ENCODE measurements at places on chromosomes 1 and 21.

DNA sequence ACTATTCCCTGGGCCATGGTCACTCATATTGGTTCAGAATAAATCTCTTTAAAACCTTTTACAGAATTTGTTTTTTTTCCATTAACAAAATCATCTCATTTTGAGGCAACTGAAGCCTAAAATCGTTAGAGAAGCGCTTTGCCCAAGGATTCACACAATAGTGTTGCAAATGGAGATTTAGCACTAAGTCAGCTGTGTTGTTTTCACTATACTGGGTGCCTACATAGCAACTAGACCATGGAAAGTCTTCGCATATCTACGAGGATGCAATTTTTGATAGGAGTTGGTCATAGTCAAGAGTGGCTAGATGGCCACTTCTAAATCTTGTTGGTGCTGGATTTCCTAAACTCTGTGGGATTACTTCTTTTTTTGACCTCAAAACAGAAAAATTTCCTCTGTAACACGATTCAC, 530 bp upstream of the TIPRL start:
- no peak for DNase-seq

DNA sequence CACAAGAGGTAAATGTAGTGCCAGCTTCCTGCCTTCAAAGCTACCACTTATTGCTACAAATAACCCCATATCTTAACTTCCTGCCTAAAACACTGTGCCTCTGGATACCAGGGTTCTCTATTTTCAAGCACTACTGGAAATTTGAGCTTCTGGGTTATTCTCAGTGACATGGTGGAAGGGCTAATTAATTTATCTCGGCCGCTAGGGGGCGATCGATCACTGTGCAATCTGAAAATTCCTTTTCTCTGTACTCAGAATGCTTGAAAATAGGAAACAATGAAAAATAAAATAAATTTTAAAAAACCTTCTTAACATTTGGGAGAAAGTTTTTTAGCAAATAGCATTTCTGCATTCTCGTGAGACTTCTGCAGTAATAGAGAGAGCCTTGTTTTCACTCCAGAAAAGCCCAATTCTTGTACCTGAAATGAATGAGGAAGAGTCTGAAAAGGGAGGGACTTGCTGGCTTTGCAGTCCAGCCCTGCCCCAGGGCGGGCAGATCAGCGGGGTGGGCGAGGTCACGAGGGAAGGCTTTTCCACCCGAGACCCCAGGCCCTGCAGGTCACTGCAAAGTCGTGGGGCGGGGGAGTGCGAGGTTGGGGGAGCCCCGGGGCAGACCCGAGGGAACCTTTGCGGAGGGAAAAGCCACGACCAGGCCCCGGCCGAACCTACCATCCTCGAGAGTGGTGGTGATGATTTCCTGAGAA, 276.7 kb downstream of the PCP4 start:
- DNase-seq, result peak; percentile 79

- DNase-seq, result no peak
These were observed 17.4 kb upstream of the NBPF1 start for GRCh38 chr1:16630661-16631247.

DNA sequence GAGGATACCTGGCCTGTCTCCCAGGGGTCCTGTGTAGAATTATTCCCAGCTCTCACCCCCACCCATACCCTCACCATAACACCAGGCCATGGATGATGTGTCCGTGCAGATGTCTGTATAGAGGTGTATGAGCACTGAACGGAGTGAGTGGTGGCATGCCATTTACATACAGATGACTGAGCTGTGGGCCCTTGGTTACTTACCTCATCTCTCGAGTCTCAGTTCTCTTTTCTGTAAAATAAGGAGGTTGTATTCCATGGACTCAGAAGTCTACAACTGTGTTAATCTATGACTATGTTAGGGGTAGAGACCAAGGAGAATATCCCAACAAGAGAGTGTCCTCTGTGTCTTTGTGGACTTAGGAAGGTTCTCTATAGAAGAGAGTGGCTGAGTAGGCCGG, 65.6 kb upstream of the CD1D start:
- DNase-seq, result no peak

- no peak for DNase-seq
These were observed 5.6 kb downstream of the TBX19 start for GRCh38 chr1:168285971-168286927.

DNA sequence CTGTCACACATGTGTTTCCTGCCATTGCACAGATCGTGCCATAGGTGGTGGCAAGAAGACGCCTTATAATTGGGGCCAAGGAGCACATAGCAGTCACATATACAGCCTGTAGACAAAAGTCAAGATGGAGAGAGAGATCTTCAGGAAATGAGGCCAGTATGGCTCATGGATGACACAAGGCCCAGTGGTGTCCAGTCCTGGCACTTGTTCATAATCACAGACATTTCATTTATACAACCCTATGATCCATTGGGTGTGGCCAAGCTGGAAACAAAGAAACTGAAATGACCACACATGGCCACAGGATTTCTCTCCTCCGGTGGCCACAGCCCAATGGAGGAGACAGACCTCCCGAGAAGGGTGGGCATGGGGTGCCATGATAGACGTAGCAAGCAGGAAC, 78.5 kb upstream of the KAZN start:
- DNase-seq, result no peak

DNA sequence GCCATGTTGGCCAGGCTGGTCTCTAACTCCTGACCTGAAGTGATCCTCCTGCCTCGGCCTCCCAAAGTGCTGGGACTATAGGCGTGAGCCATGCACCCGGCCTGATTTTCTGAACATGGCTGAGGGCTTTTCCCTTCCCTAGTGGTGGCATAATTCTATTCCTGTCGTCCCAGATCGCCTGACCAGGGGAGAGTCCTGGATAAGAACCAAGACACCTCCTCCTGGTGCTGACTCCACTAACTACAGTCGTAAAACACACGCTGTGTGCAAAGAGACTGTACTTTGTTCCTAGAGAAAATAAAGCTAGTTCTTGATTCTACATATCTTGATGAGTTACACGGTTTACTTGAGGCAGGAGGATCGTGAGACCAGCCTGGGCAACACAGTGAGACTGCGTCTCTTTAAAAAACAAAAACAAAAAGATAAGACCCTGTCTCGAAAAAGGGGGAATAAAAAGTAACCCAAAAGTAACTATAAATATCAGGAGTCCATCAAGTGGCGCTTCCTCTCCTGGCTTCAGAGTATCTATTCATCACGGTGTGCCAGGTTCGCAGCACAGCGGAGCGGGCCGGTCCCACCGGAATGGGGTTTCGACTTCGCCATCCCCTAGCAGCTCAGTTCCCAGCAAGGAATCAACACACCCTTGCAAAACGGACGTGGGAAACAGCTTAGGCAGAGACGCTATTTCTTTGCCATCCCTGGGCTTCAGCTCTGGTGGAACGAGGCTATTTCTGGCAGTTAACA, 973 bp downstream of the SDF4 start:
- no peak for DNase-seq

DNA sequence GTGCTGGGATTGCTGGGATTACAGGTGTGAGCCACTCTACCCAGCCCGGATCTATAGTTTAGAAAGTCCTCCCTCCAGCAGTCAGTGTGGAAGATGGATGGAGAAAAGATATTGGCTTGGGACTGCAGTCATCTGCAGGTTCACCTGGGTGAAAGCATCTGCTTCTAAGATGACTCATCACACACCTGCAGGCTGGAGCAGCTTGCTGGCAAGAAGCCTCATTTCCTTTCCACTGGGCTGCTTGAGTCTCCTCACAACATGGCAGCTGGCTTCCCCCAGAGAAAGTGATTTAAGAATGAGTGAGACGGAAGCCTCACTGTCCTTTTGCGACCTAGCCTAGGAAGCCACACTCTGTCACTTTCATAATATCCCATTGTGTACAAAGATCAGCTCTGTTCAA, 50.0 kb downstream of the FOXO6 start:
- no peak for DNase-seq

- DNase-seq, result no peak
These were observed 61.4 kb upstream of the LAX1 start for GRCh38 chr1:203703586-203703985.

- no peak for DNase-seq
These were observed 27.1 kb upstream of the C1orf105 start for GRCh38 chr1:172393354-172393753.

DNA sequence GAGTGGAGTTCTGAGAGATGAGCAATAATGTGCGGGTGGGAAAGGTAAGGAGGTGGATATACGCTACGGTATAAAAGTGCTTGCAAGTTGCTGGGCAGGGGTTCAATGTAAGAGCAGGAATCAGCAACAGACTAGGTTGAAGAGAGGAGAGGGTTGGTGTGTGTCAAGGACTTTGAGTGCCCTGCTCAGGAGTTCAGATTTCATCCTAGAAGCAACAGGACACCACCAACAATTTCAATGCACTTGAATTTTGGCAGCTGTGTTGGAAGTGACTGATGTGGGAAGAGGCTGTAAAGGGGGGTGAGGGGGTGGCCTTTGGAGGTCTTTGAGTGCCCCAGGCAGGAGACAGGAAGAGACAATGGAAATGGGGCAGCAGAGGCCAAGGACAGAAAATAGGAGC, 57.3 kb downstream of the RHOU start:
- peak; percentile 58 for DNase-seq

DNA sequence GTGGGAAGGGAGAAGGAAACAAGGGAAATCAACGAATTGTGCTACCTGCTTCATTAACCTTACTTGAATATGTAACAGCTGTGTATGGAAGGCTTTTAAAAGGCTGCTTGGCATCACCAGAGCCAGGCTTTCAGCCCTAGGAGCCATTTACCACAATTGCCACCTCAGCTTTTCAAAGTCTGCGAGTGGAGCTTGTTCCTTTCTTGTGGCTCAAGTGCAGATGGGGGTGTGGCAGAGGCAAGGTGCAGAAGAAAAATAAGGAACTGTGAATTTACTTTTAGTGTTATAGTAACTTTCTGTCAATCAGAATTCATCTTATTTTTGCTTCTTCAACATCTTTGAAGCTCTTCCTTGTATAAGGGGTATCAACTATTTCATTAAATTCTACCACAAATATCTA, 17.6 kb downstream of the CLCA2 start:
- DNase-seq, result no peak

- no peak for DNase-seq
These were observed 32.4 kb downstream of the ITPKB start for GRCh38 chr1:226706684-226707083.

DNA sequence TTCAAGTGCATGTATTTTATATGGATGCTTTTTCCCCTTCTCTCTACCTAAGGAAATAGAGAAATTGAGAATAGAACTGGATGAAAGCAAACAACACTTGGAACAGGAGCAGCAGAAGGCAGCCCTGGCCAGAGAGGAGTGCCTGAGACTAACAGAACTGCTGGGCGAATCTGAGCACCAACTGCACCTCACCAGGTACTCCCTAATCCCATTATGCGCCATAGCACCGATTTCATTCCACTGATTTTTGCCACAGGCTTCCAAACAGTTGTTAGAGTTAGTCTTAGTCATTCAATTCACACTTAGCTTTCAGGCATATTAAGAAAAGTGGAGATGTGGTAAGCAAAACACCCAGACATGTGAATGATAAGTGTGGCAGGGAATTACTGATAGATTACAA, 122.8 kb downstream of the SDCCAG8 start:
- DNase-seq, result no peak

DNA sequence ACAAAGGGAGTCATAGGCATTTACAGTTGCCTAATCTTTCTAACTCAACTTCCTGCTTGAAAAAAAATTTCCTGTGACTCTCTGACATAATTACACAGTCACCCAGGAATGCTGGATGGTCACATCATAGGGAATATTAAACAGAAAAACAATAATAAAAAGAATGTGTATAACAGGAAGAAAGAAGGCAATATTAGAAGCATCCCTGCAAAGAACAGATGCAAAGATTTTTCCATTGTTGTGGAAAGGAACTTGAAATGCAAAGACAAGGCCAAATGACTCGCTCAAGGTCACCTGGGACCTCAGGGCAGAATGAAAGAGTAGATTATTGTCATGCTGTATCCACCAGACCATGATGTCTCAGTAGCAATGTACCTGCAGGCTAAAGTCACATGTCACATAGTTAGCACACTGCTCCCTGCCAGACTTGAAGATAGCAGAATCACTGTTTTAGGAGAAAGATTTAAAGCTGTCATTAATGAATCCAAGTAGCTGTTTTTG, 184.3 kb downstream of the CYYR1 start:
- DNase-seq, result no peak

- no peak for DNase-seq
These were observed 105.1 kb downstream of the SEC16B start for GRCh38 chr1:177864538-177865305.

- DNase-seq, result no peak
These were observed 359.4 kb upstream of the ADAMTS5 start for GRCh38 chr21:27326301-27326700.

- no peak for DNase-seq
These were observed 10.2 kb upstream of the IFI16 start for GRCh38 chr1:158999316-159000069.

DNA sequence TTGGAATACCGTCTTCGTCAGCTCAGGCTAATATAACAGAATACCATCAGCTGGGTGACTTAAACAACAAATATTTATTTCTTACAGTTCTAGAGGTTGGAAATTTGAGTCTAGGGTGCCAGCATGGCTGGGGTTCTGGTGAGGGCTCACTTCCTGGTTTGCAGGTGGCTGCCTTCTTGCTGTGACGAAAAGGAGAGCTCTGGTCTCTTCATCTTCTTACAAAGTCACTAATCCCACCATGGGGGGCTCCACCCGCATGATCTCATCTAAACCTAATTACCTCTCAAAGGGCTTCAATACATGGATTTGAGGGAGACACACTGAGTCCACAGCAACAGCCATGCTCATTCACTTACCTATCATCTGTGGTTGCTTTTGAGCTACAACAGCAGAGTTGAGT, 78.3 kb downstream of the PSMG1 start:
- DNase-seq, result no peak

GRCh38 chr1:186819126-186819525, 9.6 kb upstream of the PLA2G4A start:
- no peak for DNase-seq

DNA sequence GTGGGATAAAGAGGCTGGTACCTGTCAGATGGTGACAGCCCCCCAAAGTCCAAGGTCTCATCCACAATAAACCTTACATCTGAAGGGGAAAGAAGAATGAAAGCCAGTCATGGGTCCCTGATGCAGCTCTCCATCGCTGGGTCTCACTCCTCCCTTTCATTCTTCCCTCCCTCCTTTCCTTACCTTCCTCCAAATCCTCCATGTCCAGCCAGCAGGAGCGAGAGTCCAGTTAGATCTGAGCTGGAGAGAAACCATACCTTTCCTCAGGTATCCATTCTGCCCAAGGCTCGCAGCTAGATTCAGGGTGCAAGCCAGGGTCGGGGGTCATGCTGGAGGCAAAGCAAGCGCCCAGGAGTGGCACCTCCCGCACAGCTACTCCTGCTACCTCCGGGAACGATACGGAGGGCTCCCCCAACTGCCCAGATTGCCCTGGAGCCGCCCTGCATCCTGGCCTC, 421 bp downstream of the PSRC1 start:
- no peak for DNase-seq

GRCh38 chr1:76018045-76018444, 56.5 kb upstream of the ST6GALNAC3 start:
- DNase-seq, result no peak

Data from NCI-H187 (cell line).